ENCODE measurements at places on chromosomes 3 and 15.
A peak's percentile ranks its signal among the peaks of the same experiment; 100 is the strongest.

DNA sequence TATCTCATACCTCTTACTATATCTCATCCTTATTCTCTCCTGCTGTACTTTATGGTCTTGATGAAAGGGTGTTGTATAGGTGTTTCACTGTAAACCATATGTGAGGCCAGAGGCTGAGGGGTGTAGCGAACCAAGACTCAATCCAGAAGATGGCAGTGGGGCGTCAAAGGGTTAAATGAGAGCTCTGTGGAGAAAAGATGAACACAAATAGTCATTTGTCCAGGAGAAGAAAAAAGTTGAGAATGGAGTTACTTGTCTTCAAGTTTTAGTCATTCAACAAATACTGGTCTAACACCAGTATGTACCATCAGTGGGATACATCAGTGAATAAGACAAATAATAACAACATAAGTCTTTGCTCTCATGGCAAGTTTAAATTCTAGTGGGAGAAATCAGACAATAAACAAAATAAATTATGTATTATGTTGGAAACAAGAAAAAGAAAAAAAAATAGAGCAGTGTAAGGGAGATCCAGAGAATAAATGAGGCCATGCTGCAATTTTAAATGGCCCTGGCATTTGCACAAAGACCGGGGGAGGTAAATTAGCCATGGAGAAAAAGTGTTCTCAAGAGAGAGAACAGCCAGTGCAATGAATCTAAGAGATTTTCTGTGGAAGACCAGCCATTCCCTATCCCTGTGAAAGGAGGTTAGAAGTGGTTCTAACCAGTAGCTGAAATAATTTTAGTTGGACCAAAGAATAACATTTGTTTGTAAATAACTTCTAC, 77.0 kb upstream of the UMPS start:
- H3K27me3 ChIP-seq: no peaks in the 10 kb centered on the region
- no peak for DNase-seq
- H3K4me3 ChIP-seq: no peak overlapping the region
- no peak overlapping the region for H3K27ac ChIP-seq
- no peaks in the 10 kb centered on the region for H3K36me3 ChIP-seq

- H3K4me3 ChIP-seq: no peak overlapping the region
- peaks cover 3% of the 10 kb centered on the region for H3K4me1 ChIP-seq
- no peaks in the 10 kb centered on the region for H3K27me3 ChIP-seq
- H3K27ac ChIP-seq: no peak overlapping the region
- no peaks in the 10 kb centered on the region for H3K36me3 ChIP-seq
- no peak for DNase-seq
Observed at GRCh38 chr15:45048794-45049631, 26.0 kb downstream of the SORD start.

GRCh38 chr15:66169625-66170024, 83.9 kb downstream of the MEGF11 start:
- DNase-seq: no peak
- no peaks in the 10 kb centered on the region for H3K4me1 ChIP-seq
- peaks cover 1% of the 10 kb centered on the region for H3K27me3 ChIP-seq

DNA sequence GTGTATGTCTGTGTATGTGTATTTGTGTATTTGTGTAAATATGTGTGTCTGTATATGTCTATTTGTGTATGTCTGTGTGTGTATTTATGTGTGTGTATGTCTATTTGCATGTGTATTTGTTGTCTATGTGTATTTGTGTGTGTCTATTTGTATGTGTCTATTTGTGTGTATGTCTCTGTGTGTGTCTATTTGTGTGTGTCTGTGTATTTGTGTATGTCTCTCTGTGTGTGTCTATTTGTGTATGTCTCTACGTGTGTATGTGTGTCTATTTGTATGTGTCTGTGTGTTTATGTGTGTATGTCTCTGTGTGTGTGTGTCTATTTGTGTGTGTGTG, 30.4 kb downstream of the PTH1R start:
- no peaks in the 10 kb centered on the region for H3K36me3 ChIP-seq
- no peaks in the 10 kb centered on the region for H3K27me3 ChIP-seq
- no peak for DNase-seq
- no peak overlapping the region for H3K27ac ChIP-seq
- H3K4me3 ChIP-seq: no peak overlapping the region

DNA sequence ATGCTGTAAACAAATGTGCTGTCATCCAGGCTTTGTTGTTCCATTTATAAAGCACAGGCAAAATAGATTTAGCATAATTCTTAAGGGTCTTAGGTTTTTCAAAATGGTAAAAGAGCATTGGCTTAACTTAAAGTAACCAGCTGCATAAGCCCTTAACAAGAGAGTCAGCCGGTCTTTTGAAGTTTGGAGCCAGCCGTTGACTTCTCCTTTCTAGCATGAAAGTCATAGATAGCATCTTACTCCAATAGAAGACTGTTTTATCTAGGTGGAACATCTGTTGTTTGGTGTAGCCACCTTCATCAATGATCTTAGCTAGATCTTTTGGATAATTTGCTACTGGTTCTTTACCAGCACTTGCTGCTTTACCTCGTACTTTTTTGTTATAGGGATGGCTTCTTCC, 297.5 kb upstream of the DCBLD2 start:
- H3K4me1 ChIP-seq: no peaks in the 10 kb centered on the region
- H3K36me3 ChIP-seq: no peaks in the 10 kb centered on the region
- H3K4me3 ChIP-seq: no peak overlapping the region
- DNase-seq: no peak
- H3K27me3 ChIP-seq: no peaks in the 10 kb centered on the region
- no peak overlapping the region for H3K27ac ChIP-seq

DNA sequence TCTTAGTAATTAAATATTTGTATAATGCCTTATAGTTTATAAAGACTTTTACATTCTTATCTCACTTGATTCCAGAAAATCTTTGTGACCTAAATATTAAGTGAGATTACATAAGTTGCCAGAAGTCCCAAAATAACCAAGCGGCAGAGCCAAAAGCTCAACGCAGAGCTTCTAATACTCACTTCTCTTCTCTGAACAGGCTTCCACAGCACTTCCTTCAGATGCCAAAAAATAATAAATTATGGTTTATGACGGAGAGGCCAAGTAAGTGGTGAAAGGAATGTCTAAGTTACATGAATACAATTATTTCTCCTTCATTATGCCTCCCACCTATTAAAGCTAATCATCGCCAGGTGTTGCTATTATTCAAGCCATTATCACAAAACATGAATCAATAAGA, 110.3 kb downstream of the GBE1 start:
- no peaks in the 10 kb centered on the region for H3K36me3 ChIP-seq
- H3K4me3 ChIP-seq: no peak overlapping the region
- no peak for DNase-seq
- H3K27me3 ChIP-seq: no peaks in the 10 kb centered on the region
- H3K27ac ChIP-seq: no peak overlapping the region
- no peaks in the 10 kb centered on the region for H3K4me1 ChIP-seq

DNA sequence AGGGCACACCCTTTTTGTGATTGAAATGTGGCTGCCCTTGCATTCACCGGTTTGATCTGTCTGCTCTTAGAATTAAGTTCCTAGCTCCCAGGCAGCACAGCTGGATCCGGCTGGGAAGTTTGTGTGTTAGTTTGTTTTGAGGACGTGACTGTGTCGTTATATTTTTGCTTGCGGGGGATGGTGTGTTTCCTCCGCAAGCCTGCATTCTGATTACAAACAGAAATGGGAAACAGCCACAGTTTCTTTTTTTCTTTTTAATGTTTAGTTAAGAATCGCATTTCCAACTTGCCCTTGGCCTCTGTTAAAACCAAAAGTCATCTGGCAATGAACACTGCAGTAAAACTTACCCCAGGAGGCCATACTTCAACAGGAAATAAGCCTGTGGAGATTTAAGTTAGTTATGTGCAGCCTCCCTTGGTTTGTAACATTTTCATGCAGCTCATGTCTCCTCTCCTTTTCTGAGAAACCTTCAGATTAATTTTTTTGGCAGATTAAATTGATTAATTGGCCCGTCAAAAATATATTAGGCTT, 888 bp downstream of the TMOD3 start:
- no peak for DNase-seq
- H3K4me3 ChIP-seq: peak overlapping the region; percentile 71
- H3K27me3 ChIP-seq: no peaks in the 10 kb centered on the region
- H3K27ac ChIP-seq: peak overlapping the region; percentile 89
- no peaks in the 10 kb centered on the region for H3K36me3 ChIP-seq

GRCh38 chr3:12750658-12751071, 8.4 kb downstream of the TMEM40 start:
- no peaks in the 10 kb centered on the region for H3K27me3 ChIP-seq
- H3K4me3 ChIP-seq: no peak overlapping the region
- DNase-seq: no peak
- H3K4me1 ChIP-seq: no peaks in the 10 kb centered on the region
- H3K36me3 ChIP-seq: no peaks in the 10 kb centered on the region

- no peaks in the 10 kb centered on the region for H3K27me3 ChIP-seq
- H3K36me3 ChIP-seq: no peaks in the 10 kb centered on the region
- no peak overlapping the region for H3K27ac ChIP-seq
- no peak overlapping the region for H3K4me3 ChIP-seq
- DNase-seq: no peak
- no peaks in the 10 kb centered on the region for H3K4me1 ChIP-seq
Observed at GRCh38 chr15:95394186-95395067, 936.1 kb upstream of the NR2F2 start.

DNA sequence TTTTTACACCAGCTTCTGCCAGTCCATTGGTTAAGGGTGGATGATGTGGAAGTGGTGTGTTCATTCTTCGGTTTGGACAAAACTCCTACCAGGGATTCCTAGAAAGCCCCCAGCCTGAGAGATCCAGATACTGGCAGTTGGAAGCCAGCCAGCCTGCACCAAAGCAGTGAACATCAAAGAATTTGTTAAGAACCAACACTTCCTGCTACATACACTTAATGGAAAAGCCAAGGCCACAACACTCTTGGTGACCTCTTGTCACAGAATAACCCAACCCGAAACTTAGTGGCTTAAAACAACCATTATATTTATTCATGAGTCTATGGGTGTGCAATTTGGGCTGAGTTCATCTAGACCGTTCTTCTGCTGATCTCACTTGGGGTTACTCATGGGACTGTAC, 42.9 kb upstream of the ADAMTS9 start:
- H3K4me3 ChIP-seq: no peak overlapping the region
- no peaks in the 10 kb centered on the region for H3K4me1 ChIP-seq
- DNase-seq: no peak
- no peaks in the 10 kb centered on the region for H3K27me3 ChIP-seq
- no peak overlapping the region for H3K27ac ChIP-seq
- H3K36me3 ChIP-seq: no peaks in the 10 kb centered on the region

DNA sequence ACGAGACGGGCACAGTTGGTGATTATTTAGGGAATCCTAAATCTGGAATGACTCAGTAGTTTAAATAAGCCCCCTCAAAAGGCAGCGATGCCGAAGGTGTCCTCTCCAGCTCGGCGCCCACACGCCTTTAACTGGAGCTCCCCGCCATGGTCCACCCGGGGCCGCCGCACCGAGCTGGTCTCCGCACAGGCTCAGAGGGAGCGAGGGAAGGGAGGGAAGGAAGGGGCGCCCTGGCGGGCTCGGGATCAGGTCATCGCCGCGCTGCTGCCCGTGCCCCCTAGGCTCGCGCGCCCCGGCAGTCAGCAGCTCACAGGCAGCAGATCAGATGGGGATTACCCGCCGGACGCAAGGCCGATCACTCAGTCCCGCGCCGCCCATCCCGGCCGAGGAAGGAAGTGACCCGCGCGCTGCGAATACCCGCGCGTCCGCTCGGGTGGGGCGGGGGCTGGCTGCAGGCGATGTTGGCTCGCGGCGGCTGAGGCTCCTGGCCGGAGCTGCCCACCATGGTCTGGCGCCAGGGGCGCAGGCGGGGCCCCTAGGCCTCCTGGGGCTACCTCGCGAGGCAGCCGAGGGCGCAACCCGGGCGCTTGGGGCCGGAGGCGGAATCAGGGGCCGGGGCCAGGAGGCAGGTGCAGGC, 318.0 kb downstream of the FGF12 start:
- no peaks in the 10 kb centered on the region for H3K4me1 ChIP-seq
- H3K27ac ChIP-seq: no peak overlapping the region
- H3K36me3 ChIP-seq: no peaks in the 10 kb centered on the region

- H3K27me3 ChIP-seq: no peaks in the 10 kb centered on the region
- H3K27ac ChIP-seq: no peak overlapping the region
- DNase-seq: no peak
Observed at GRCh38 chr3:113831103-113831355, 7.6 kb upstream of the GRAMD1C start.

- no peak overlapping the region for H3K4me3 ChIP-seq
- H3K27me3 ChIP-seq: no peaks in the 10 kb centered on the region
- H3K36me3 ChIP-seq: no peaks in the 10 kb centered on the region
- H3K27ac ChIP-seq: no peak overlapping the region
- no peaks in the 10 kb centered on the region for H3K4me1 ChIP-seq
Observed at GRCh38 chr3:104646196-104646595, 720.5 kb upstream of the ALCAM start.

DNA sequence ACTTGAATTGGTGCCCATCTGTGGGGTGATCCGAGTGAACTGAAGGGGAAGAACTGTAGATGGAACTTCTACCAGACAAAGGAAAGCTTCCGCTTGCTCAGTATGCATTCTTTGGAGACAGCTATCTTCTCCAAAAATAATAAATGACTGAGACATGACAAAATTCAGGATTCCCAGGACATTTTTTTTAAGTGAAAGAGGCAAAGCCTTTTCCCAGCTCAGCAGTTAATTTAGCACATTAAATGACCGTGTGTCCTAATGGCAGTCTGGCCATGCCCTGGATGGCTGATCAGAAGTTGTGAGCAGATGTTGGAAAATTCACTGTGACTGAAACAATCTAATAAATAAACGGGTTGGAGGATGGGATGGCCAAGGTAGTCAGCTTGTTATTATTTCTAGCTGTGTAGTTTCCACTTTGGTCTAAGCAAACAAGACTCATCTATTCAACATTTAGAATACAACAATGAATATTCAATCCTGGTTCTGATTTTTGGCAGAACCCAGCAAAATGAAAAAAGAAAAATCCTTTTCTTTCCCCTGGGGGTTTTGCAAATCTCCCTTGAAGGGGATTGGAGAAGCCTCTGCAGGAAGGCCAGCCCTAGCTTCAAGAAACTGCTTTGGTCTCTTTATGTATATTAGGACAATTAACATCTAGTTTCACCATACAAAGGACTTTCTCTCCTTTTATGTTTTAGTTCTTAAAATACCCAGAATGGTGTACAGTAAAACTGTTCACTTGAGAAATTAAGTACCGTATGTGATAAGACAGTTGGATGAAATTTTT, 540.9 kb upstream of the MDFIC2 start:
- H3K36me3 ChIP-seq: no peaks in the 10 kb centered on the region
- no peaks in the 10 kb centered on the region for H3K4me1 ChIP-seq
- H3K27me3 ChIP-seq: no peaks in the 10 kb centered on the region
- no peak overlapping the region for H3K4me3 ChIP-seq
- DNase-seq: no peak

DNA sequence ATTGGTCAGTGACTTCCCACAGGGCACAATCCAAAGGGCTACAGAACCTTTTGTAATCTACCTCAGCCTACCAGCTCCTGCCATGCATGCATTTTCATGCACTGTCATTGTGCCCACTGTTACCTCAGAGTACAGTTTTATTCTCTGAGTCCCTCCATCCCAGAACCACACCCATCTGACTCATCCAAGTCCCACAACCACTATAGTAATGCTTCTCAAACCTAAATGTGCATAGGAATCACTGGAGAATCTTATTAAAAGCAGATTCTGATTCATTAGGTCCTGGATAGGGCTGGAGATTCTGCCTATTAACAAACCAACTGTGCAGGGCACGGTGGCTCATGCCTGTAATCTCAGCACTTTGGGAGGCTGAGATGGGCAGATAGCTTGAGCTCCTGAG, 3.7 kb upstream of the B3GALNT1 start:
- H3K36me3 ChIP-seq: no peaks in the 10 kb centered on the region
- H3K4me3 ChIP-seq: no peak overlapping the region
- H3K27me3 ChIP-seq: no peaks in the 10 kb centered on the region
- H3K27ac ChIP-seq: no peak overlapping the region
- no peaks in the 10 kb centered on the region for H3K4me1 ChIP-seq

All from prostate gland (tissue), 2 donors.